Immature natural killer cell (primary cell): ENCODE measurements at places on chromosomes 7 and 10. TPM values are rescaled to one million over a fixed set of nuclear protein-coding genes. Genes with fewer than 3 reads are reported as not detected.

- DNase-seq = no peak
These were observed 132.1 kb downstream of the MACC1 start for GRCh38 chr7:20085086-20085485.

DNA sequence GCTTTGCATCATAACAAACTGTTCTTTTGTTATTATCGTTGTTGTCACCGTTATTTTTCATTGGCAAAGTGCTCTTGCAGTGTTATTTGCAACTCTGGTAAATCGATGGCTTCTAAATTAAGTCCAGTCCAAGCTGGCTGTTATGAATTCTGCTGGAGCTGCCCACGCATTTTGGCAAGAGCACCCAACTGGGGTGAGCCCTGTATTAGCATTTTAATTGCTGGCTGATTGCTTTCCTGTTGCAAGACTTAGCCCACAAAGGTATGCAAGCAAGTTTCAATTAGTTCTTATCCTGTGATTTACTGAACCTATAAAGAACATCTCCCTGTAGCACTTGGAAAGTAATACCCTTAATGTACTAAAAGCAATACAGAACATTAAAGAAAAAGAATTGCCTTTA lies 226.8 kb downstream of the ACTR3B start:
- DNase-seq = no peak

DNA sequence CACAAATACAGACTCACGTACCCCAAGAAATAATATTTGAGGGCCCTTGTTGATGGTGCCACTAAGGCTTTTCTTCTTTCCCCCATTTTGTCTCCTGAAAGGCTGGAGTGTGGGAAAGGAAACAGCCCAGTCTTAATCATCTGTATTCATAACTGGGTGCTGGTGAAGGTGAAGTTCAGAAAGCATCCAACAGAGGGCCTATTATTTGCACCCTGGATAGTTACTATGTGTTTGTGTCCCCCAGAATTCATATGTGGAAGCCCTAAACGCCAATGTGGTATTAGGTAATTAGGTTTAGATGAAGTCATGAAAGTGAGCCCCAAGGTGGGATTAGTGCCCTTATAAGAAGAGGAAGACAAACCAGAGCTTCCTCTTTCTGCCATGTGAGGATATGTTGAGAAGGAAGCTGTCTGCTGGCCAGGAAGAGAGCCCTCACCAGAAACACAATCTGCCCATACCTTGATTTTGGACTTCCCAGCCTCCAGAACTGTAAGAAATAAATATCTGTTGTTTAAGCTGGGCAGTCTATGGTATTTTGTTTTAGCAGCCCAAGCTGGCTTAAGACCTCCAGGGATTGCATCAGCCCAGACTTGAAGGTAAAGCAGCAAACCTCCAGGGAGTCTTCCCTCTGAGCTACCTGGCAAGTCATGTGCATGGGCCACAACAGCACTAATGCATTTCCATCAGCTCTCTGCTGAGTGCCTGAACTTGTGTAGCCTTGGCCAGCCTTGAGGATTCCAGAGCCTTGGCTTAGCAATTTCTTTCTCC lies 90.0 kb upstream of the ADRB1 start:
- peak; percentile 16 for DNase-seq

CRPPA gene
- polyA plus RNA-seq = 0.28 TPM

PIP gene
- not detected for polyA plus RNA-seq

PTF1A gene
- polyA plus RNA-seq = not detected

- DNase-seq = no peak
These were observed 299.6 kb upstream of the SP4 start for GRCh38 chr7:21128062-21128817.

DNA sequence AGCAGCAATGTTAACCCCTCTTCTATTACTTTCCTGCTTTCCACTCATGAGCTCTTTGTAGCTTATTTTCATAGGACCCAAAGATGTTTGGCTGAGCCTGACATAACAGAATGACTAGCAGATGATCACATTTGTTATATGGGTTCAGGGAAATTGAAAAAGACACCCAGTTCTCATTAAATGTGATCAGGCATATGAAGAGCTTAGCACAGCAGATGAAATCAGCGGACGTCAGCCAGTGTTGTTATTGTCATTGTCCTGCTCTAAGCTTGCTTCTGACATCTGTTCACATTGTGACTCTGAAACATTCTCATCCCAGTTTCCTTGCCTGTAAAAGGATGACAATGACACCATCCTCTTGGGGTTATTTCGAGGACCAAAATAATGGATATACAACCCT lies 43.5 kb downstream of the FAM241B start:
- no peak for DNase-seq
